ENCODE measurements at places on chromosomes 12 and 14.

DNA sequence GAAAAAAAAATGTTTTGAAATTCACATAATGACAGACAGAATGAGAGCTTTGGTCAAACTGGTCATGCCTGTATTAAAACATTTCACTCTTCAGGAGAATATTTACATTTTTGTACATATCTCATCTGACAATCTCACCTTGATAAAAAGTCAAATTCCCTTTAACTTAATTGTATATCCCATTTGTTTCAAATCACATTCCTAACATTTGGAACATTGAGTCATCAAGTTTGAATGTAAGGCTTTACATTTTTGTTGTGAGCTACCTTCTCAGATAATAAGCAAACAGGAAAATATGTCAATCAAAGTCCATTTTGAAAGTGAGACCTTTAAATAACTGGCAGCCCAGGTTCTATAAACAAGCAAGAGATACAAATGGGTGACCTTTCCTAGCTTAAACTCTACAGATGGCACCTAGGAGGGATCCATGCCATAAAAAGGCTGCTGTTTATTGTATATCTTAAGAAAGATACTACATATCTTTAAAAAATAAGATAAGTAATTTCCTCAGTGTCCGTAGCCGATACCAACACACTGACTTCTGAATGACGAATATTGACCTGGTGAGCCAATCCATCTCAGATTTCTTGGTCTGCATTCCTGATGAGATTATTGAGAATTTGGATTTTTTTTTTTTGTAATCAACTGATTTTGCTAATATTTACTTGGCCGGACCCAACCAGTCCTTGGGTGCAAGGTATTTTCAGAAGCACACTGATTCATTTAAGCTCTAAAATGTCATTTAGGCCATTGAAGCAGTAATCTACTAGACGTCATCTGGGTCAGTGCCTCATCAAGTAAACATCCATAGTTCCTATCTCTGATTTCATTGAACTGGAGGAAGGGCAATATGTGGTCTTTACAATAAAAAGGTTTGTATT is 259.6 kb downstream of the BTG1 start:
- DNase-seq: no peak

- no peak for DNase-seq
Measured at GRCh38 chr12:133231001-133231400, 4.7 kb downstream of the ANHX start.

DNA sequence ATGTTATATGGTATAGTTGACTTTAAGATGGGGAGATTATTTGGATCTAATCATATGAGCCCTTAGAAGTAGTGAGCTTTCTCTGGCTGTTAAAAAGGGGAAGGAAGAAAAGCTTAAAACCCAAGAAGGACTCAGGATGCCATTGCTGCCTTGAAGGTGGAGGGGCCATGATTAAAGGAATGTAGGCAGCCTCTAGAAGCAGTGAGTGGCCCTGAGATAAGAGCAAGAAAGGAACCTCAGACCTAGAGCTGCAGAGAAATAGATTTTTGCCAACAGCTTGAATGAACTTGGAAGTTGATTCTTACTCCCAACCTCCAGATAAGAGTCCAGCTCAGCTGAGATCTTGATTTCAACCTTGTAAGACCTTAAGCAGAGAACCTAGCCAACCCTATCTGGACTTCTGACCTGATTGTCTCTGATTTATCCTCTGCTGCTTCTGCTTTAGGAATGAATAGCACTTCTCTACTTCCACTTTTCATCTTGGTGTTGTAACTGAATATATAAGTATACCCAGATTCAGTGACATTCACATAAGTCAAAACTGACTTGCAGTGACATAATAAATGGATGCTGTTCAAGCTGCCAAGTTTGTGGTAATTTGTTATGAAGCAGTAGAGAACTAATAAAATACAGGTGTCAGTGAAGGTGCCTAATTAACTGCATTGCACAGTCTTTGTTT is 33.5 kb downstream of the RAD51B start:
- no peak for DNase-seq

- DNase-seq: no peak
Measured at GRCh38 chr14:42742084-42742483, 1135.4 kb downstream of the LRFN5 start.

GRCh38 chr12:48858043-48858442 is 6.1 kb upstream of the DDX23 start:
- DNase-seq: no peak

DNA sequence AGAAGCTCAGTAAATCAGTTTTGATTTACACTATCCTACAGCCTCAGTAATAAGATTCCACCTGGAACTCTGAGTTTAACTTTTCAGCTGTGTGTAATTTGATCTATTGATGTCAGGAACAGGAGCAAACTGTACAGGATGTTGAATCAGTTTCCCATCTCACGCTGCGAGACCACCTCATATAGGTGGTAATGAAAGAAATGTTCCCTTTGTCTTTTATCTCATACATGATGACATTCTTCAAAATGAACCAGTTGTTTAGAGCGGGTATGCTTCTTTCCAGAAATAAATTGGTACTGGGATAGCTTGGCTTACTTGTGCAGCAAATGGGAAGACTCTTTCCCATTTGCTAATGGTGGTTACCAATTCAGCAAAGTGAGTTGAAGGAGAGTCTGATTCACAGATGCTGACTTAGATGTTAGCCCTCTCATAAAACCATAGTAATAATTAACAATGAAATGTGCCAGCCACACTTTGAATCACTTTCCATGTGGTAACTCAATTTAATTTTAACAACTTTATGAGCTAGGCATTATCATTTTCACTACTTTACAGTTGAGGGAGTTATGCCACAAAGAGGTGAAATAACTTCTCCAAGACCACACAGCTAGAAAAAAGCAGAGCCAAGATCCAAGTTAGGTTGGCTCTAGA is 251.5 kb downstream of the PAWR start:
- no peak for DNase-seq

DNA sequence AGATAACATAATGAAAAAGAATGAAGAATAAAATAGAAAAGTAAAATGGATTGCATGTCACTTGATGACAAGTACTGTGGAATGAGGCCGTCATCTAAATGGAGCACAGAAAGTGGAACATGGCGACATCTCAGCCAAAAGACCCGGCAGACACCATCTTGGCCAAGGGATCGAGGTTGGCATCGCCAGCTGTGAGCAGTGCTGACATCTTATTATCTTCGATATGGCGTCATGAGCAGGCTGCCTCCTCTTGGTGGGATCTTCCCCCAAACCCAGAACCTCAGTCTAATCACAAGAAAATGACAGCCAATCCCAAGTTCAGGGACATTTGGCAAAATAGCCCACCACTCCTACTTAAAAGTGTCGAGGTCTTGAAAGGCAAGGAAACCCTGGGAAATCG is 15.1 kb downstream of the SERPINA5 start:
- DNase-seq: no peak

- DNase-seq: no peak
Measured at GRCh38 chr12:79023261-79023660, 158.7 kb downstream of the SYT1 start.

GRCh38 chr14:31465111-31465510 is 7.8 kb upstream of the DTD2 start:
- DNase-seq: peak; percentile 56

DNA sequence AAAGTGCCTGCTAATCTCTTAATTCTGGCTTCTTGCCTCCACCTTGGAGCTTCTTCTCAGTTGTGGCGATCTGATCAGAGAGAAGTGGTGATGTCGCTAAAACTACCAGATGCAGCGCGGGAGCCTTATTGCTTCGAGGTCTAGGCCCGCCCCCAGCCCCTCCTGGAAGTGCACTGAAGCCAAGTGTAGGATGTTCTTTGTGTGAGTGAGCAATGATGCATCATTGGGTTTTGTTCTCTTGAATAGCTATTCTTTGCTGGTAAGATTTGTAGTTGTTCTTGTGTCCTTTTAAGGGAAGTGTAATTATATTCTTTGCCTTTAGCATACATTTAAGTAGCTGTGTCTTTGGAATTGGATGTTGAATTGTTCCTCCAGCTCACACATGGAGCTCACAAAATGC is 35.8 kb downstream of the MTHFD1 start:
- no peak for DNase-seq

- peak; percentile 75 for DNase-seq
Measured at GRCh38 chr12:6074979-6075585, 49.4 kb downstream of the VWF start.

GRCh38 chr12:89833337-89834252 is 125.0 kb upstream of the ATP2B1 start:
- DNase-seq: no peak

DNA sequence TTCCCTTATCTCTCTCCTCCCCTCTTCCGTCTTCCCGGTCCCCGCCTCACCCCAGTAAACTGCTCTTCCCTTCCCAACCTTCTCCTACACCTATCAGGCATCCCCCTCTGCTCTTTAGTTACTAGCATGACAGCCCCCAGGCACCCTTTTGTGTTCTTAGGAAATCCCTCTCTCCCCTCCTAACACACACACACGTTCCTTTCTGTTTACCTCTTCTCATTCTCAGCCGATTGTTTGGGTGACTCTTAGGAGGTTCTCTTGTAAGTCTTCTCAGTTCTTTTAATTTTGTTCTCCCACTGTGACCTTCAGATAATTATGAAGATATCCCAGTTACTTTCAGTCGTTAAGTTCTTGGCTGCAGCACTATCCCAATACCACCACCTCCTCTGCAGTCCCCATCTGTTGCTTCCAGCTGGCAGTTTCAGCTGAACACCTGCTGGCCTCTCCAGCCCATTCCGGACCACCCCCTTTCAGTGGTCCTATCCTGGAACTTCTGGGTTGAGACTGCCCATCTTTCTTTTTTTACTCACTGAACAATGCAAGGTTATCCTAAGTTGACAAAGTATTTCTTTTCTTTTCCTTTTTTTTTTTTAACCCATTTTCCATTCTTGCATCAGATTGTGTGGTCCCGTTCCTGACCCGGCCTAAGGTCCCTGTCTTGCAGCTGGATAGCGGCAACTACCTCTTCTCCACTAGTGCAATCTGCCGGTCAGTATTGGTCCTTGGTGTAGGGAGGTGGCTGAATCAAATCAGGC is 711 bp downstream of the MARS1 start:
- no peak for DNase-seq

- no peak for DNase-seq
Measured at GRCh38 chr12:38258411-38258810, 58.2 kb upstream of the ALG10B start.

DNA sequence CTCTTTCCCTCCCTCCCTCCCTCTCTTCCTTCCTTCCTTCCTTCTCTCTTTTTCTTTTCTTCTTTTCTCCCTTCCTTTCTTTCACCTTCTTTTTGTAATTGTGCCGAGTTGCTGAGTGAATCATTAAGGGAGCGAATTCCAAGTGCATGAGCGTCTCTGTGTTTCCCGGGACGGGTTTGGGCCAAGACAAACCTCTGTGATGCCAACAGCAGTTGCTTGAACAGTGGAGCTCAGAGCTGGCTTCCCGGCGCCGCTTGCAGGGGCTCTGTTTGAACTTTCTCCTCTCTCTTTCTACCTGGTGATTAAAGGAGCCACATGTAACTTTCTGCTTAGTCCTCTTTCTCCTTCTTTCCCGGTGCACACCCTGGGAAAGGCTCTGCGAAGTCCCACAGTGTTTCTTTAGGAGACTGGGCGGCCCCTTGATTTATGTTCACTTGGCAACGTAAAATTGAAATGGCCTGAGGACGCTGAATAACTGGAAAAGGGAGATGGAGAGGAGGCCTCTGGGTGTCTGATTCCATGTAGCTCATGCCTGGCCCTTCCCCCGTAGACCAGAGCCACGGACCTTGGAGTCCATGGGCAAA is 33.7 kb upstream of the MAP1LC3B2 start:
- DNase-seq: peak; percentile 88

DNA sequence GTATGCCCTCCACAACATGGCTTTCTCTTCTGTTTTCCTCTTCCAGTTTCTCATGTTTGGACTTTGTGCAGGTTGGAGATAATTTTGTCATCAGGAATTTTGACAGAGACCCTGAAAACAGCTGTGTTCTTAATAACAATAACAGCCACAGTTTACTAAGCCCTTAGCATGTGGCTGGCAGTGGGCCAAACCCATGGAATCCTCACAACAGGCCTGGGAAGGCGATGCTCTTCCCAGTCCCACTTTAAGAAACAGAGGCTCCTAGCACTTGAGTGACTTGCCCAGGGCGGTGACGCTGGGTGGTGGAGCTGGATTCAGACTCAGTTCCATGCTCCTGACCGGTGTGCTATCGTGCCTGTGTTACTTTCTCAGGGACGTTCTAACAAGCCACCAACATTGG is 20.1 kb upstream of the PLEKHG3 start:
- DNase-seq: no peak

- DNase-seq: no peak
Measured at GRCh38 chr12:68242777-68243176, 10.6 kb downstream of the IL22 start.

DNA sequence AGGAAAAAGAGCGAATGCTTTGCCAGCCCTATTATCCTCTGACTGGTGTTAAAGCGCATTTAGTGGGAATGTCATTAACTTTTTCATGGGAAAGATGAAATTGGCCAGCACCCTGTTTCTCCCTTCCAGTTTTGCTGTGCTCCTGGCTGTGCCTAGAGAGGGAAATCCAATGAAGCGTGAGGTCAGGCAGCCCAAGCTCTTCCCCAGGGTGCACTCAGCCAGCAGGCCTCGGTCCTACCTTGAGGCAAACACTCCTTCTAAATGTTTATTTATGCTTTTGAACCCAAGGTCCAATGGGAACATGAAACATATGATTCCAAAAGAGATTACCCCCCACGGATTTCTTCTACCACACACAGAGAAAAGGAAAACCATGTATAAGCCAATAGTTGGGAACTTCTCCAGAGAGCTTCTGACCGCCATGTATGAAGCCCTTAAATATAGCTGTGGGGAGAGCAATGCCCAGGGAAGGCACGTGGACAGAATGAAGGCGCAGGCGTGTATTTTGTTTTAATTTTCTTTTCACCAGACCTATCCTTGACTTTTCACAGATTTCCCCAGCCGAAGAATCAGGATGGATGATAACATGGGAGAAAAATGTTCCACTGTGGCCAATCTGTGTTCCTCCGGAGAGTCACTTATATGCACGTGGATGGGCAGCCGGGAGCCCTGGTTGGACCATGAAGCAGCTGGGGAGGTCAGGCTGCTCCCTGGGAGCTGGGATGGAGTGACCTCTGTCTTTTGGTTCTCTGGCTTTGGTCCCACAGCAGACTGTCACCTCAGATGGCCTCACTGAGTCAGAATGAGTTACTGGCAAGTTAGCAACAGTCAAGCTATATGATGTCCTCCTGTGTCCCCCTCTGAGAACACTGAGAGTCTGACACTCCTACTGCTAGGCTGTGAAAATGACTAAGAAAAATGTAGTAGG is 37.3 kb downstream of the GPR135 start:
- no peak for DNase-seq

- DNase-seq: no peak
Measured at GRCh38 chr14:65150898-65151608, 48.7 kb upstream of the MAX start.

DNA sequence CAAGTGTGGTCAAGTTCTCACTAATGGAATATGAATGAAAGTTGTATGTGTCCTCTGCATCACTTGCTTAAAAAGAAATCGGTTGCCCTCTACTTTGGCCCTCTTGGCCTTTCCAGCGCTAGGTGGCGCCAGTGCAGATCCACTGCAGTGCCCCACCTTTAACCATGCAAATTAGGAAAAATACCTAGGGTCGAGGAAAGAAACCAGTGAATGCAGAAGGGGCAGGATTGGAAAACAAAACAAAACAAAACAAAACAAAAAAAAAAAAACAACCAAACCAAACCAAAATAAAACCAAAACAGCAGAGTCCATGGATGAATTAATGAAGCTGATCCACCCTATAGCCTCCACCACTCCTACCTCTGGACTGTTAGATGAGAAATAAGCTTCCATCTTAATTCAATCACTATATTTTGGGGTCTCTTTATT is 12.9 kb upstream of the NEMF start:
- peak; percentile 79 for DNase-seq
